ENCODE measurements at places on chromosomes 3 and 15. TPM values are rescaled to one million over a fixed set of nuclear protein-coding genes. Genes with fewer than 3 reads are reported as not detected.

The TM4SF1 gene
- total RNA-seq = 114 TPM

The KIF7 gene
- 13.2 TPM for total RNA-seq

The CRABP1 gene
- total RNA-seq = 1.3 TPM

GRCh38 chr3:86244905-86245304 is 746.0 kb downstream of the VGLL3 start:
- no peak for DNase-seq

DNA sequence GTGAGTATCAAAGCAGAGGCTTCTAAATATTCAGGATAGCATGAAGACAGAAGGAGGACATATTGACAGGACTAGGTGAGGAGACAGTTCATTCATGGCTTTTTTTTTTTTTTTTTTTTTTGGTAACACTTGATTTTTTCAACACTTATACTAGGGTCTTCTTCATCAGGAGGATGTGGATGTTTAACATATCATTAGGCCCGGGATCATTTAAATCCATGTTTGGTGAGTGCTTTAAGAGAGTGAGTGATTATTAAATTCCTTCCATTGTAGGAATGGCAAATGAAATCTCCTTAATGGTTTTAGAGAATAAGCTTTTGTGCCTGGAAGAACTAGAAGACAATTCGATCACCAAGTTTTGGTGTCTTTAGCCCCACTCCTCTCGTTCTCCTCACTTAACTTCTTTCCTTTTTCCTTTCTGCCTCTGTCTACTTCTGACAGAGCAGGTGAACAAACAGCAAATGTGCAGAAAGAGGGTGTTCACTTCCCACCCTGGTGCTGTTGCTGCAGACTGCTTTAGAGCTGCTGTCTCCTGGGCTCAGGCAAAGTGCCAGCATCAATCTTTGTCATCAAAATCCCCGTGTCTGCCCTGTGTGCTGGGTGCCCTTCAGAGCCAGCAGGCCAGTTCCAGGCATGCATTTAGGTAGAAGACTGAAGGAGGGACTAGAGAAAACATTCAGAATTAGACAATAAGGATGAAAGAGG is 35.6 kb upstream of the RAB11A start:
- DNase-seq = no peak

DNA sequence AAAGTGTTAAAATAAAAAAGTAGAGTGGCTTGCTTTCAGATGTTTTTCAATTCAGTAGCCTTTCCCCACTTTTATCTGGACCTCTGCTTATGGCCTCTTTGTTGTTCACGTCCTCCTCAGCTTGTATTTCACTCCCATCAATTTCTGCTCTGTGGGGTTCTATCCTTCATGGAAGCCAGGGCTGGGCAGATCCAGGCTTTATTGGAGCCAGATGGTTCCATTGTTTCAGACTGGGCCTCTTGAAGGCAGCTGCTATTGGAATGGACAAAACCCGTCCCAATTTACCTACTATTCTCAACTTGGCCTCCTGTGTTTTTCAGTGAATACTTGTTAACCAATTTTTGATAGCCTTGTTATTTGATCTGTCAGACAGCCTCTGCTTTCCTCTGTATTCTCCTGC is 10.9 kb upstream of the AADACL2 start:
- DNase-seq = no peak

GRCh38 chr3:50503504-50504342 is at the start of gene CACNA2D2:
TSS of gene CACNA2D2 (minus strand) at chr3:50503634. CDS start at chr3:50503423, 211 bp downstream.
- peak; percentile 36 for DNase-seq

- DNase-seq = peak; percentile 6
Measured at GRCh38 chr15:51121118-51121517, 26.4 kb upstream of the TNFAIP8L3 start.

- no peak for DNase-seq
Measured at GRCh38 chr3:47243419-47244147, 39.0 kb downstream of the KIF9 start.

DNA sequence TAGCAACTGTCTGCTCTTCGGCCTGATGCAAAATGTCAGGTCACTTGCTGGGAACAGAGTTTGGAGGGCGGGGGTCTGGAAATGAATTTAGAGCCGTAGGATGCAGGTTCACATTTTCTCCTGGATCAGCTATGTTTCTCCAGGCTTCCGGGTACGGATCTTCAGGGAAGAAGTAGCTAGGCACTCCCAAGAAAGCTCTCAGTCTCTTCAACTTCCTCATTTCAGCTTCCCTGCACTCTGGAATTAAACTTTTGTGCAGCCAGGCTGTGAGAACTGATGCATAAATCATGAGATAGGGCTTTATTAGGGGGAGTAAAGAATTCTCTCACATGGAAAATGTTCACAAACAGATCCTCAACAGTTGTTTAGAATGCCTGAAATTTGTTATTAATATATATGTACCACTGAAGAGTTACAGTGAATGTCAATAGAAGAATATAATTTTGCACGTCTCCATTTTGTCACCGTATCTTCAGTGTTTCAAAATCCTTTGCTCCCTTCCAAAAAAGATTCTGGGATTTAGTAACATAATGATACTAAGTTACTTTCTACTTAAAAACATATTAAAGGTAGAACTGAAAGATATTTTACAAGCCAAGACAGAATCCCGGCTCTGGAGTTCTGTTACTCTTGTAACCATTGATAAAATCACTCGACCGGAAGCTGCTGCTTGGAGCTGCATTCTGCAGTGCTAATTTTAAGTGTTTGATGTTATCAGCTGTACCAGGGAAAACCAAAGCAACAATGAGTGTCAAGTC is 178.5 kb upstream of the P2RY1 start:
- DNase-seq = peak; percentile 39

GRCh38 chr3:65787340-65787739 is 251.4 kb downstream of the MAGI1 start:
- DNase-seq = no peak

GRCh38 chr3:175475765-175476164 is 616.6 kb downstream of the NAALADL2 start:
- DNase-seq = no peak

- DNase-seq = no peak
Measured at GRCh38 chr3:72573051-72573450, 275.2 kb downstream of the SHQ1 start.

GRCh38 chr15:100717596-100717995 is 115.2 kb downstream of the ASB7 start:
- no peak for DNase-seq

Measured in hematopoietic multipotent progenitor cell (in vitro differentiated cells).